ENCODE measurements at places on chromosomes 4 and X. TPM values are rescaled to one million over a fixed set of nuclear protein-coding genes. Genes with fewer than 3 reads are reported as not detected.

Gene FGA
- not detected for polyA plus RNA-seq

Gene SPATA4
- not detected for polyA plus RNA-seq

Gene RIBC1
- not detected for polyA plus RNA-seq

Gene PDS5A
- polyA plus RNA-seq: 43.2 TPM

Gene KCTD8
- not detected for polyA plus RNA-seq

Gene KDR
- not detected for polyA plus RNA-seq

Gene FRYL
- 25.8 TPM for polyA plus RNA-seq

Gene TMEM47
- not detected for polyA plus RNA-seq

Gene CXorf38
- 51.3 TPM for polyA plus RNA-seq

Gene ABCG2
- polyA plus RNA-seq: 0.69 TPM

Gene KIF4A
- not detected for polyA plus RNA-seq

Gene CT47B1
- polyA plus RNA-seq: not detected

Gene EVC
- polyA plus RNA-seq: not detected

Gene RAP2C
- 21.6 TPM for polyA plus RNA-seq

Gene CENPE
- polyA plus RNA-seq: 0.43 TPM
